ENCODE measurements at places on chromosomes 4 and X.

GRCh38 chrX:109844986-109845385, 111.9 kb upstream of the ACSL4 start:
- no peak for DNase-seq

GRCh38 chr4:5368426-5368825, 317.1 kb downstream of the STK32B start:
- no peak for DNase-seq

- no peak for DNase-seq
Observed at GRCh38 chr4:185774845-185775680, 36.9 kb downstream of the SORBS2 start.

GRCh38 chr4:101081695-101082369, 265.5 kb downstream of the PPP3CA start:
- DNase-seq: no peak

DNA sequence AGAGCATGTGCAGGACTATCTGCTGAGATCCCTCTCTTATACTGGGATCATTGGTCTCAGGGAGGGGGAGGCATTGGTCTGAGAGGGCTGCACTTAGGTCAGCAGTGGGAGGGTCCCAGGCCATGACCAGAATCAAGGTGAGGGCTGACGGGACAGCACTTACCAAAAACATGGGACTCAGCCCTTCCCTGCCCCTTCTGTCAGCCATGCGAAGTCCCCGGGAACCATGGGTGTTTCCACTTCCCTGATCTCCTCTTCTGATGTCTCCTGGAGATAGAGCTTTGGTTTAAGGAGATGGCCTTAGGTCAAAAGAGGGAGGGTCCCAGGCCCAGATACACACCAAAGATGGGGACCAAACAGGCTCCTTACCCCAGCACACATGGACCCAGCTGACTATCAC, 12.9 kb upstream of the HSFX1 start:
- no peak for DNase-seq

GRCh38 chrX:348461-349117, 30.0 kb upstream of the GTPBP6 start:
- no peak for DNase-seq

- DNase-seq: no peak
Observed at GRCh38 chrX:11450354-11450753, 157.1 kb downstream of the AMELX start.

DNA sequence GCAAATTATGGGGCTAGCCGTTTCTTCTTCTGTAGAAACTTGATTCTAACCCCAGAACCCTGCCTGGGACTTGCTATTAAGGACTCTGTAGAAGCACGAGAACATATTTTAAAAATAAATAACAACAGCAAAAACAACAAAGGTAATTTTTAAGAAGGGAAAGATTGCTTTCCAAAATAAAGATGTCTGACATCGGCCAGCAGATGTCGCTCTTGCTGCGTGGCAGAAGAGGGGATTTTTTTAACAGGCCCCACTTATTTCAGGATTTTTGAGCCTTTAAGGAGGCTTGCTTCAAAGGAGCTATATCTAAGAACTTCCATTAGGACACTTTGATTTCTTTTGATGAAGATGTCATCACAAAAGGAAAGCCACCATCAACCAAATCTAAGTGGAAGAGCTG, 62.8 kb upstream of the EGFL6 start:
- DNase-seq: peak; percentile 23

GRCh38 chr4:36165631-36166005, 78.7 kb downstream of the ARAP2 start:
- no peak for DNase-seq

DNA sequence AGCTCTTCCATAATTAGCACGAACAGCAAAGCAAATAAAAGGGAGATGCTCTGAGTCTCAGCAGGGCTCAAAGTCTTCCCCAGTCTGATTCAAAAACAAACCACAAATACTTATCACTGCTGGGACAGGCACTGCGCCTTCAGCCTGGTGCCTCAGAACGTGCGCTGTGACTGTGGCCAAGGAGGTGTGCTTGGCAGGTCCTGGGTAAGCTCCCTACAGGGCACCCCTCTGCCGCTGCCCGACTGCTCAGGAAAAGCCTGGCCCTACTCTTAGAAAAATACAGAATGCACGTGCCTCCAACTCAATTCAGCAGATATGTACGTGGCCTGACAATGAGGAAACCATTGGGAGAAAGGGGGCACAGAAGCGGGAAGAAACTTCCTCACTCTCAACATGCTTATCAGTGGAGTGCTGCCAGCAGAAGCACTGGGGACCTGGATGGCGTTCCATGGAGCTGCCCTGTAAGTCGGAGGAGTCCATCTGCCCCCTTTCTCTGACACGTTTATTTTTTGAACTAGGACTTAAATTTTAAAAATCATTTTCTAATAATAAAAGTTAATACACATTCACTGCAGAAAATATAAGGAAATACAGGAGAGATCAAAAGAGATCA, 86.8 kb downstream of the GATB start:
- no peak for DNase-seq

DNA sequence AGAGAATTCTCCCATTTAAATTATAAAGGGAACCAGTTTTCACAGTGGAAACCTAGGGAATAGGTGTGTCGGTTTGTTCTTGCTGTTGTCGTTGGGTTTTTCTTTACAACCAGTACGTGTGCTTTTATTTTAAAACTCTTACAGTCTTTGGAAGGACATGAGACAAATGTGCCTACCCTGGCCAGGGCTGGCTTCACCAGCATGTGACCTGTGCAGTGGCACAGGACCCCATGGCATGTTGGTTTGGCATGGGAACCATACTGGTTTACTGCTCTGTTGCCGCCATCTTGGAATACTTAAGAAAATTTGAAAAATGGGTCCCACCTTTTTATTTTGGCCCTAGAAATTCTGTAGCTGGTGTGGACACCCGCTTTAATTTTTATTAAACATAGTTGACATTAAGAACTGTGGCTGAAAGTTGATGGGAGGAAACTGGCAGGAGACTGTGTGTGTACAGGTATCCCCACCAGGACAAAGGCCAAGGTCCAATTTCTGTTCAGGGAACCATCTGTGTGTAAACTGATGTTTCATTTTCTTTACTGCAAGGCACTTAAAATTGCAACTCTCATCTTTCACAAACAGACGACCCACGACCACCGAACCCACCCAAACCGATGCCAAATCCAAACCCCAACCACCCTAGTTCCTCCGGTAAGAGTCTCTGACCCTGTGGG, 28.8 kb downstream of the CD99 start:
- DNase-seq: no peak

- DNase-seq: no peak
Observed at GRCh38 chrX:73581002-73581628, 18.1 kb downstream of the CHIC1 start.

GRCh38 chr4:130738233-130738632, 1642.3 kb downstream of the C4orf33 start:
- DNase-seq: no peak

GRCh38 chrX:30005813-30006212, 209.6 kb upstream of the MAGEB2 start:
- DNase-seq: no peak

DNA sequence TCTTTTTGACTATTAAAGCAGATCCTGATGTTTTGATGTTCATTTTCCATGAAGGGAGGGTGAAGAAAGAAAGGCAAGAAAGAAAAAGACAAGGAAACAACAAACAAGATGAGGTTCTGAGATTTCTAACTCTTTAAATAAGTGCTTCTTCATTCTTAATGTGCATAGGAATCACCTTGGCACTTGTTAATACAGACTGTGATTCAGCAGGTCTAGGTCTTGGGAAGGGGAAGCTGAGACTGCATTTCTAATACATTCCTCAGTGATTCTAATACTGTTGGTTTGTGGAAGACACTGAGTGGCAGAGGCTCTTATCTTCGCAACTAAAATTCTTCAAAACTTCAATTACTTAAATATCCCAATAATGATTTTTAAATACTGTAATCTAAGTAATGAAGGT, 95.2 kb upstream of the NAP1L5 start:
- no peak for DNase-seq

DNA sequence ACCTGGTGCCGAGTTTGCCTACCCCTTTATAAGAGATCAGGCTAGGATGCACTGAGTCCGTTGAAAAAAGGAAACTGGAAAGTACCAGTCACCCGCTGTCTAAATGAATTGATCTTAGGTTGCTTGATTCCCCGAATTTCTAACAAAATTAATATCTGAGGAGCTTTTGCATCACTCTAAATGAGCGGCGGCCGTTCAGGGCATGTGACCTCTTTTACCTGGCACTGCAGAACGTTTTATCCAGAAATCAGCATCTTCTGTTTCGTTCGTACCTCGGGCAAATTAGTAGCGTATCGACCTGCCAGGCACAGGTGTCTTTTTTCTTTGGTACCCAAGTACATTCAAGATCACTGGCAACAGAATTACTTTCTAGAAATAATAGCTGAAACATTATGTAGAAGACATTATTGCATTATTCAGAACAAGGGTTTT, 876 bp downstream of the KLHL2 start:
- DNase-seq: no peak

GRCh38 chrX:153641627-153642026, 5.4 kb upstream of the DUSP9 start:
- no peak for DNase-seq

GRCh38 chr4:176150356-176150682, 45.1 kb downstream of the SPATA4 start:
- no peak for DNase-seq

GRCh38 chrX:7216981-7217587, 69.1 kb upstream of the PUDP start:
- DNase-seq: no peak

GRCh38 chr4:78292341-78292740, 235.2 kb downstream of the FRAS1 start:
- DNase-seq: no peak

DNA sequence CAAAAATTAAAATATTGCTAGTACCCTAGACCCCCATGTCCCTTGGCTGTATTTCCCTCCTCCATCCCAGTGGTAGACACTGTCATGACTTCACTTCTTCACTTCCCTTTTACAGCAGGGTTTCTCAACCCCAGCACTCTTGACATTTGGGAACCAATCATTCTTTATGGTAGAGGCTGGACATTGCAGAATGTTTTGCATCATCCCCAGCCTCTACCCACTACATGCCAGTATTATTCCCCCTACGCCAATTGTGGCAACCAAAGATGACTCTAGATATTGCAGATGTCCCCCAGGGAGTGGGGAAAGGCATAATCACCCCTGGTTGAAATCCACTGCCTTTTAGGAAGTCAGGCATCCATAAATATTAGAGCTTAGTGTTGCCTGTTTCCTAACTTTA, 138.6 kb downstream of the AMELX start:
- DNase-seq: no peak

DNA sequence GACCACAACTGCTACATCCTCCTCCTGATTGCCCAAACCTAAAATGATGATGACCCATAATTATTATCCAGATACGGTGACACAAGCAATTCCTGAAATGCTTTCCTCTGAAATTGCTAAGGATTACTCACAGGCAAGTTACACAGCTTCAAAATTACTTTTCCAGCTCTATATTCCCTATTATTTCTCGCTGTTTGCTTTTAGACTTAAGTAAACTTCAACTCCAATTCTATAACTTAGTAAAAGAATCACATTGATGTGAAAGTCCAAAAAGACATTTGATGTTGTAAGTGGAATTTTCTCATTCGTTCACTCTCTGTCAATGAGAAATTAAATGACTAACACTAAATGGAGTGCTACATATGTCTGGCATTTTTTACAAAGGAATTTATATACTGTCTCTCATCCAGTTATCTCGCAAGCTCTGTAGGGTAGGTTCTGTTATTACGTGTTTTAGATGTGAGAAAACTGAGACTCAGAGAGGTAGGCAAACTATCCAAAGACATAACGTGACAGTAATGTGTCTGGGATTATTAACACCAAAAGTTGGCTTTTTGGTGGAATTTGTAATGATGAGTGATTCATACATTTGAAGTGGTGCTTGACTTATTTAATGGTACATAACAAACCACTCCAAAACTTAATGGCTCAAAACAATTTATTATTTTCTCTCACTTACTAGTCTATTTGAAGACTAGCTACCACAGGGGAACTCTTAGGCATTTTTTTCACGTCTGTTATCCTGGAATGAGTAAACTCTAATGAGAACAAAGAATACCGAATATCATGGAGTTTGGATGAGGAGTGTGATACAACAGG, 31.5 kb downstream of the PALLD start:
- no peak for DNase-seq

GRCh38 chr4:94334476-94334875, 8.2 kb downstream of the HPGDS start:
- DNase-seq: no peak

GRCh38 chr4:38928974-38929373, 61.4 kb downstream of the FAM114A1 start:
- no peak for DNase-seq

GRCh38 chrX:2224161-2224560, 276.6 kb downstream of the DHRSX start:
- DNase-seq: no peak

- DNase-seq: no peak
Observed at GRCh38 chr4:119794113-119794512, 165.5 kb upstream of the PDE5A start.

DNA sequence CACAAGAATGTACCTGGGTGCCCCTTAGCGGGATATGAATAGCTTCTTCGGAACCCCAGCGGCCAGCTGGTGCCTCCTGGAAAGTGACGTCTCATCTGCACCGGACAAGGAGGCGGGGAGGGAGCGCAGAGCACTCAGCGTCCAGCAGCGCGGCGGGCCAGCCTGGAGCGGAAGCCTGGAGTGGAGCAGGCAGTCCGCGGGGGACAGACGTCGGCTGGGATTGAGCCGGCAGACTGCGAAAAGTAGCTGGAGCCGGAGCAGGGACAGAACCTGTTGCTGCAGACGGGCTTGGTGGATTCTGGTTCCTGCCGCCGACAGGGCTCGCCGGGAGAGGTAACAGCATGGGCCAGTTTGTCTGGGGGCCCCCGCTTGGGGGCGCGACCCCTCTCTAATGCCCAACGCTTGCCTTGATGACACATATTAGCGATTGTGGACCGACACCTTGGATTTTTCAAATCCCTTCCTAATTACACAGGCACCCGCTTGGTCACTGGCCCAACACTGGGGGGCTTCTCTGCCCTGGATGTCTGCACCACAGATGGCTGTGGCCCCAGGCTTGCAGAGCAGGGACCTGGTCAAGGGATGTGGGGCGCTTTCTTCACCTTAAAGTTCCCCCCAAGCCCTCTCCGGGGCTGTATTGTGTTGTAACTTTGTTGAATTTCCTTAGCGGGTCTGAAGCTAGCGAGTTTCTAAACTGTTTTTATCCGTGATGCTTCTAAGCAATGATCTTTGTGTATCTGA, at the start of gene NPFFR2:
Gene NPFFR2, plus strand, starts transcription at position 133 of the 741 bp plus-strand sequence. CDS start 96,592 bp downstream, outside the sequence.
- DNase-seq: no peak

GRCh38 chr4:143397335-143397734, 60.7 kb downstream of the GAB1 start:
- no peak for DNase-seq

DNA sequence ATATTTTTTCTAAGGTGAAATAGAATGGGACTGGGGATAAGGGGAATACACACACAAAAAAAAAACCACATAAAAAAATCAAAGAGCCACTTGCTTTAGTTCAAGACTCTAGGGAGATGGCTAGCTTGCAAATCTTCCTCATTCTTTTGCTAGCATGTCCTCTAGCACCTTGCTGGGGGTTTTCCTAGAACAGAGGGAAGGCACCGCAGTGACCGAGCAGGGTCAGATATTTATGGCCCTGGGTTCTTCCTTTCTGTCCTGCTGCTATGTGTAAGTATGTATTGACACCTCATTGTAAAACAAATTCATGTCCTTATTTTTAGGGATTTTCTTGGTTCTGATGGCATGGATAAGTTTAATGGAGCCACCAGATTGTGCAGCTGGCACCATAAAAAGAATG, 81.2 kb downstream of the SHISA3 start:
- DNase-seq: no peak
